ENCODE measurements at places on chromosomes 6 and 20. TPM values are rescaled to one million over a fixed set of nuclear protein-coding genes. Genes with fewer than 3 reads are reported as not detected.

Gene ZCCHC3
- total RNA-seq: 15.3 TPM

Gene C6orf163
- 8.2 TPM for total RNA-seq

Gene BYSL
- total RNA-seq: 36.2 TPM

Gene ADAM33
- 0.27 TPM for total RNA-seq

Gene RNF217
- total RNA-seq: 5.9 TPM

Gene GATA5
- 1.3 TPM for total RNA-seq

Gene NHLRC1
- 0.17 TPM for total RNA-seq

Gene ZFP57
- total RNA-seq: not detected

DNA sequence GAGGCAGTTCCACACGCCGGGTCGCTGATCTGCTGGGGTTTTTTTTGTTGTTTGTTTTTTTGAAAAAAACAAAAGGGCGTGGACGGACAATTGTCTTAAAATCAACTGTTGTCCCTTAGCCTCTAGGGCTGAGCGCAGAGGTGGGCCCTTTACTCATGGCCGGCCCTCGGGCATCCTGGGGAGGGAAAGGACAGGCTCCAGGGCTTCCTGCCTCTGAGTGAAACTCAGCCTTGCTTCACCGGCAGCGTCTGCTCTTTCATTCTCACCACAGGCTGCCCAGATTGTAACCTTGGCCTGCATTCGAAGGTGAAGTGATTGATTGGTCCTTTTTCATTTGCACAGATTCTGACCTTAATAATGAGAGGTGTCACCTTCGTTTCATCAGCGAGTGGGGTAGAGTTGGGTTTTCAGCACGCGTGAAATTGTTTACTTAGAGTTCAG lies 797 bp downstream of the SMIM13 start:
- H3K27me3 ChIP-seq: peaks cover 5% of the 10 kb centered on the region
- H3K27ac ChIP-seq: peak overlapping the region; percentile 93
- H3K36me3 ChIP-seq: no peaks in the 10 kb centered on the region
- H3K4me1 ChIP-seq: peaks cover 6% of the 10 kb centered on the region

DNA sequence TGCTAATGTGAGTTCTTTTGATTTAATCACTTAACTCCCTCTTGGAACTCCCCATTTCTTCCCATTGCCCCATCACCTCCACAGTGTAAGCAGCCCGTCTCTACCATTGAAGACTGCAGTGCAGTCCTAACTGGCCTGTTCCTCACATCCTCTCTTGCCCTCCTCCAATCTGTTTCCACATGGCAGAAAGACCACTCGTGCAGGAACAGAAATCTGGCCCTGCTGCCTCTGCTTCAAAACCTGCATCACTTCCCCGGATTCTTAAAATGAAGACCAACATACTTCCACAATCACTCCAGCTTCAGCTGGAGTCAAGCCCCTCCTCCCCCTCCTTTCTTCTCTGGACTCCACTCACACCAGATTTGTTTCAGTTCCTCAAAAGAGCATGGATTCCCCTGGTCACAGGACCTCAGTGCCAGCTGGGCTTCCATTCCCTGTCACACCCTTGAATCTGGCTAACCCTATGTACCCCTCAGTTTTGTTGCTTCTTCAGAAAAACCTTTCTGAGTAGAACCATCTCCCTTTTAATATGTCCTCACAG lies 802.3 kb downstream of the MAFB start:
- no peaks in the 10 kb centered on the region for H3K27me3 ChIP-seq
- no peak for DNase-seq
- H3K4me1 ChIP-seq: no peaks in the 10 kb centered on the region
- no peak overlapping the region for H3K4me3 ChIP-seq

DNA sequence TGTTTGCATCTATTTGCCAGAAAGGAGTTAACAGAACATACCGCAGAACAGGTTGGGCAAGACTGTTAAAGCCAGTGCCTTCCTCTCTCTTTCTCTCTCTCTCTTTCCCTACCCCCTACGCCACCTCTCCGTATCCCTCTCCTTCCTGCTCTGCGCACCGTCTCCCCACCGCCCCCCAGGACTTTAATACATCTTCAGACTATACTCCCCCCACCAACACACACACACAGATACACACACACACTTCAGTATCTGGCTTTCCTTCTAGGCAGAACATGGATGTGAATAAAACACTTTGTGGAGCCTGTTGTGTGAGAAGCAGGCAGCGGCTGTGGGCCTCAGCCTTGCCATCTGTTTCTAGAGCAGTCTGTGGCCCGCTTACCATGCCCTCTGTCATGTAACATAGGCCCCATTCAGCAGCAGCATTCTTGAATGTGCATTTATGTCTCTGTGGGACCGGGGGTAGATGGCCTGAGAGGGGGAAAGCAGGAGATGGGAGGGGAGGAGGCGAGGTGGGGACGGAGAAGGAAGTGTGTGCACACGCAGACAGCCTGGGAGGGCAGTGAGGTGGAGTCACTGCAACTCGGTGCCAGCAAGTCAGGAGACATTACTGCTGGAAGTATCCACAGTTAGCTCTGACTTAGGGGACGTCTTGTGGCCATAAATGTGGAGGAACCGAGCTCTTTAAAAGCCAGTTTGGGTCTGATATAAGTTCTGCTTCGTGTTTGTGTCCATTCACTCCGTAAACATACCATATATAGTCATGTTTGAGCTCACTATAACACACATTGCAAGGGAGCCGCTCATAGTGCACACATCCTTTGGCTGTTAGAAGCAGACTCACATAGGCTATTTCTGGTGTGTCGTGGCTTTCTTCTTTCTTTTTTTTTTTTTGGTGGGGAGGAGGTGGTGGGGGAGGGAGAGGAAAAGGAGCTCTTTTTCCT lies 38.4 kb downstream of the RREB1 start:
- peaks cover 6% of the 10 kb centered on the region for H3K27me3 ChIP-seq
- peaks cover 48% of the 10 kb centered on the region for H3K4me1 ChIP-seq

DNA sequence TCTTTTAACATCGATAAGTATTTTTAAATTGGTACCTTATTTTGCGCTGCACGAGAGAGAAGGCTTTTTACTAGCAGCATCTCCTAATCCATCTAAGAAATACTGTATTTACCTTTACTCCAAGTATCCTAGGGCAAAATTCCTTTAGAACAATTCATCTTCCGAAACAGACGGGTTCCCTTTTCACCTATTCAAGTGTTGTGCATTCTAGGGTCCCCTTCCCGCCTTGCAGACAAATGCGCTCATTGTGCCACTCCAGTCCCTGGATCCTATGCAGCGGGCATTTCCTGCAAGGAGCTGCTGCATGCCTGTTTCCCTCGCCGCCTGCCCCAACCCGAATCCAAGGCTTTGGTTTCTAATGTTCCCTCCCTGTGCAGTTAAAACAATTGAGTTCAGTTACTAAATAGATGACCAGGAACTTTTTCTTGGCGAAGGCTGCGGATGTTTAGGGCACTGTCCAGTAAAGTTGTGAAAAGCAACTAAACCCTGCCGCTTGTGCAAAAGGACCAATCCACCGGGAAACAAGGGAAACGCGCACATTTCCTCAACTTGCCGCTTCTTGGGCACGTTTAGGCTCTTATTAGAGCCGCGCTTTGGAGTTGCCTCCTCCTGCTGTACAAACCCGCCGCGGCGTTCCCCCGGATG lies 556 bp upstream of the SCAF8 start:
- DNase-seq: peak; percentile 63
- peak overlapping the region; percentile 96 for H3K4me3 ChIP-seq
- peaks cover 3% of the 10 kb centered on the region for H3K27me3 ChIP-seq
- no peaks in the 10 kb centered on the region for H3K36me3 ChIP-seq
- peak overlapping the region; percentile 72 for H3K27ac ChIP-seq
- peaks cover 11% of the 10 kb centered on the region for H3K4me1 ChIP-seq

- no peaks in the 10 kb centered on the region for H3K36me3 ChIP-seq
- peaks cover 11% of the 10 kb centered on the region for H3K4me1 ChIP-seq
- DNase-seq: no peak
- peaks cover 1% of the 10 kb centered on the region for H3K27me3 ChIP-seq
- H3K27ac ChIP-seq: no peak overlapping the region
These were observed 47.5 kb downstream of the RALGAPA2 start for GRCh38 chr20:20664795-20665589.

- DNase-seq: no peak
- peaks cover 6% of the 10 kb centered on the region for H3K4me1 ChIP-seq
- H3K36me3 ChIP-seq: peaks cover 18% of the 10 kb centered on the region
- no peak overlapping the region for H3K4me3 ChIP-seq
These were observed 84.4 kb downstream of the B3GAT2 start for GRCh38 chr6:70872469-70872868.

- H3K4me1 ChIP-seq: peaks cover 5% of the 10 kb centered on the region
- no peaks in the 10 kb centered on the region for H3K27me3 ChIP-seq
- no peaks in the 10 kb centered on the region for H3K36me3 ChIP-seq
- no peak overlapping the region for H3K27ac ChIP-seq
- no peak overlapping the region for H3K4me3 ChIP-seq
These were observed 64.9 kb downstream of the MAP3K4 start for GRCh38 chr6:161056451-161056850.

GRCh38 chr20:36402708-36403107 lies 96.6 kb downstream of the DLGAP4 start:
- H3K27me3 ChIP-seq: no peaks in the 10 kb centered on the region
- peaks cover 5% of the 10 kb centered on the region for H3K36me3 ChIP-seq
- no peak overlapping the region for H3K27ac ChIP-seq
- no peak for DNase-seq

DNA sequence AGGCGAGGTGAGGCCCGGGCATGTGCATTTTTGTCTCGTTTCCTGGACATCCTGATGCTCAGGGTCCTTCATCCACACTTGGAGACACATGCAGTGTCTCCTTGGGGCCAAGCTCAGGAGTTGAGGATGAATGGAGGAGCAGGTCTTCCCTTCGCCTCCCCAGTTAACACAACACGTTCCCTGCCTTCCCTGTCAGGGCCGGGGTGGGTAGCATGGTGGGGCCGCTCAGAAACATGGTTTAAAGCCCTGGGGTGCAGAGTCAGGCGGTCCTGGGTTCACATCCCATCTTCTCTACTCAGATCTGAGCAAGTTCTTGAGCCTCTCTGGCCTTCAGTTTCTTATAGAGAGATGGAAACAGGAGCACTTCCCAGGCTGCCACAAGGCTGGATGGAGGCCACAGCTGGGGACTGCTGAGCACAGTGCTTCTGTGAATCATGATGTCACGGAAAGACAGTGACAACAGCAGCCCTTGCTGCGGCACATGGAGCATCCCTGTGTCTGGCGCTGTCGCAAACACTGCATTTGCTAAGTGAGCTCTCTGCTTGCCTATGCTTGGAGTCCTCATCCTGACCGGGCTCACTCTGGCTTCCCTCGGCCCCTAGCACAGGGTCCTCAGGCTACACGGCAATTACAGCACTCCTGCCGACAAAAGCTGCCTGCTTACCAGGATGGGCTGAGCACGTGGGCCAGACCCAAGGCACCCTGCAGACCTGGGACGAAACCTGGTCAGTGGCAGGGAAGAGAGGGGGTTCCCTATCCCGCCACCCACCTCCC lies 45.6 kb upstream of the STX16 start:
- H3K4me3 ChIP-seq: no peak overlapping the region
- H3K27me3 ChIP-seq: peaks cover 2% of the 10 kb centered on the region
- H3K4me1 ChIP-seq: peaks cover 12% of the 10 kb centered on the region
- peaks cover 3% of the 10 kb centered on the region for H3K36me3 ChIP-seq
- DNase-seq: peak; percentile 59

DNA sequence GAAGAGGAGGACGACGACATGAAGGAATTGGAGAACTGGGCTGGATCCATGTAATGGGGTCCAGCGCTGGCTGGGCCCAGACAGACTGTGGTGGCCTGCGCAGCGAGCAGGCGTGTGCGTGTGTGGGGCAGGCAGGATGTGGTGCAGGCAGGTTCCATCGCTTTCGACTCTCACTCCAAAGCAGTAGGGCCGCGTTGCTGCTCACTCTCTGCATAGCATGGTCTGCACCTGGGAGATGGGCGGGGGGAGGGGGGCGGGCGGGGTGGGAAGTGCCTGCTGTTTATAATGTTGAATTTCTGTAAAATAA lies 42.3 kb downstream of the CHMP4B start:
- peaks cover 10% of the 10 kb centered on the region for H3K27me3 ChIP-seq
- H3K27ac ChIP-seq: no peak overlapping the region
- peaks cover 2% of the 10 kb centered on the region for H3K4me1 ChIP-seq
- peaks cover 4% of the 10 kb centered on the region for H3K36me3 ChIP-seq
- H3K4me3 ChIP-seq: no peak overlapping the region

DNA sequence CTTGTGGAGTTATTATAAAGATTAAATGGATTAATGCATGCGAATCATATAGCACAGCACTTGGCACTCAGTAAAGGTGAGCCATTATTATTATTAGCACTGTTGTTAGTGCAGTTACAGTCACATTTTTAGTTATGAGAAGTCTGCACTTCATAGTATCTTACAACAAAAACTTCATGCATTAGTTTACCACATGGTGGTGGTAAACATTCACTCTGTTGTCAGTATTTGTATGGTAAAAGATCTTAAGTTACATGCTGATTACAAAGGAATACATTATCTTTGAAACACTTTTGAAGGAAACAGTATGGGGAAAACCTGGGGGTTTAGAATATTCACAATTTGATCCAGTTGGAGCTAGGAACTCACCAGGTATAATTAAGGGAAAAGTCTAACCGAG lies 20.8 kb downstream of the TMEM14A start:
- H3K4me3 ChIP-seq: no peak overlapping the region
- no peak for DNase-seq
- H3K27ac ChIP-seq: no peak overlapping the region
- no peaks in the 10 kb centered on the region for H3K4me1 ChIP-seq
- no peaks in the 10 kb centered on the region for H3K36me3 ChIP-seq

DNA sequence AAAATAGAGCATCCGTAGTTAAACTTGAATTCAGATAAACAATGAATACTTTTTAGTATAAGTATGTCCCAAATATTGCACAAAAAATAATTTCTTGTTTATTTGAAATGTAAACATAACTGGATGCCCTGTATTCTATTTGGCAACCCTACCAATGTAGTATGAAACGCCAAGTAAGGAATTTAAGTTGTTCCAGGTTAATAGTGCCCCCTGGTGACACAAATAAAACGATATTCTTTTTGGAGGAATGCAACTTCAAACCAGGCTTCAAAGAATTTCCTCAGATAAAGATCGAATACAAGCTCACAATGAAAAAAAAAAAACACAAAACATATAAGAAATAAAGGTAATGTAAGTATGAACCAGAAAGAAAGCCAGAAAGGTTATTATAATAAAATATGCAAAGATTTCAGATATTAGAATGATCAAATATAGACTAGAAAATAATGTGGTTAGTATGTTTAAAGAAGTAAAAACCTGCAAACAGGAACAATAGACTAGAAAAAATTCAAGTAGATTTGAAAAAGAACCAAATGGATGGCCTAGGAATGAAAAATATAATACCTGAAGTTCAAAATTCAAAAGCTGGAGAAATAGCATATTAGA lies 18.4 kb upstream of the AKAP7 start:
- H3K27ac ChIP-seq: no peak overlapping the region
- no peaks in the 10 kb centered on the region for H3K36me3 ChIP-seq
- no peaks in the 10 kb centered on the region for H3K4me1 ChIP-seq
- no peaks in the 10 kb centered on the region for H3K27me3 ChIP-seq
- no peak overlapping the region for H3K4me3 ChIP-seq

GRCh38 chr6:108958900-108959770 lies 110.9 kb downstream of the ARMC2 start:
- no peak overlapping the region for H3K27ac ChIP-seq
- peaks cover 5% of the 10 kb centered on the region for H3K27me3 ChIP-seq
- H3K36me3 ChIP-seq: no peaks in the 10 kb centered on the region
- no peak overlapping the region for H3K4me3 ChIP-seq

DNA sequence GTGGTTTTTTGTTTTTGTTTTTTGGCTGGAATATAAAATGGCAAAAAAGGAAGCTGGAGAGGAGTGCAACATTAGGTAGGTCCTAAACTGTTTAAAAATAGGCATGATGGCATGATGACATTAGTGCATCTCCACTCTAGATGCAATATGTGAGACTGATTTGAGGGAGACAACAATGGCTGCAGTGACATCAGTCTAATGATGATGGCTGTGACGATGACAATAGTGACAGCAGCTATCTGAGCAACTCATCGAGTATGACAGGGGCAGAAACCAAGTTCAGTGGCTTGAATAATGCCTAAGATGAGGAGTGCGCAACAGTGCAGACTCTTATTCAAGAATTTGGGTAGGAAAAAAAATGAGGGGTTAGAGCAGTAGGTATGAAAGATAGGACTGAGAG lies 82.0 kb downstream of the HS3ST5 start:
- no peak for DNase-seq
- H3K4me3 ChIP-seq: no peak overlapping the region
- H3K36me3 ChIP-seq: peaks cover 5% of the 10 kb centered on the region

Measured in glutamatergic neuron (in vitro differentiated cells).